Iris pigment epithelial cell (primary cell): ENCODE measurements at places on chromosomes 7 and 10.
A peak's percentile ranks its signal among the peaks of the same experiment; 100 is the strongest.

DNA sequence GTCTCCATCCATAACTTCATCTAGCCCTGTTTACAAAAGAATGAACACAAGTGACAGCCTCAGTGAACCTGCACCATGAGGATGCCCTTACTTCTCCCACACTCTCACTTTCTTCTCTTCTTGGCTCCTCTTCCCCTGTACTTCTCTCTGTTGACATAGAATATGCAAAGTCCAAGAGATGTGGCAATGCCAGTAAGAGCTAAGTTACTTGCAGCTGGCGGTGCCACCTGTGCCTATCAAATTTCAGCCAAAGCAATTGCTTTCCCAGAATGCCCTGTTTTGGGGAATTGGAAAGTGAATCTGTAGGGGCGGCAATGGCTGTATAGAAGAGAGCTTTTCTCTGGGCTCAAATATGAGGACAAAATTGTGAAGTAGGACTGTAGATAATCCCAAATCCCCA, 557.8 kb downstream of the AUTS2 start:
- DNase-seq = no peak

GRCh38 chr7:50450590-50451032, 461 bp upstream of the FIGNL1 start:
- no peak for DNase-seq

DNA sequence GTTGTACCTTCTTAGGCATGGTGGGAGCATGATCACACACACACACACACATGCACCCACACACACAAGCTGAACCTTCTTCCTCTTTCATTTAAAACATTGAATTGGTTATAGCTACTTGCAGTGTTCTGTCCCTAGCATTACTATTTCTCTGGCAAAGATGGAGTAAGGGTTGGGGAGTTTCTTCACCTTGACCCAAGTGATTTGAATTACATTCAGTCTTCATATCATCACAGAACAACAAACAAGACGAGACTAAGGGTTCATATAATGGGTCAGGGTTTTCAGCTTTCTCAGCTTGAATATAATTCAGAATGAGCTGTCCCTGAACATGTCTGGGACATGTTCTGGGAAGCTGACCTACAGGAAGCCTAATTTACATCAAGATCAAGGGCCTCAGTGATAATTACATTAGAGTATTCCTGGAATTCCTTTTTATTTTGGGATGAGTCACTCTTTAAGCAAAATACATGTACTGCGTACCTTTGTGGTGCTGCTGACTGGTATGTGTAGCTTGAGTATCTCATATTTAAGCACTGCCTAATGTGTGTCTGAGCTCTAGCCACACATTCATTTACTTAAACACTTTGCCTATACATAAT, 213.5 kb upstream of the TMEM229A start:
- peak; percentile 21 for DNase-seq

DNA sequence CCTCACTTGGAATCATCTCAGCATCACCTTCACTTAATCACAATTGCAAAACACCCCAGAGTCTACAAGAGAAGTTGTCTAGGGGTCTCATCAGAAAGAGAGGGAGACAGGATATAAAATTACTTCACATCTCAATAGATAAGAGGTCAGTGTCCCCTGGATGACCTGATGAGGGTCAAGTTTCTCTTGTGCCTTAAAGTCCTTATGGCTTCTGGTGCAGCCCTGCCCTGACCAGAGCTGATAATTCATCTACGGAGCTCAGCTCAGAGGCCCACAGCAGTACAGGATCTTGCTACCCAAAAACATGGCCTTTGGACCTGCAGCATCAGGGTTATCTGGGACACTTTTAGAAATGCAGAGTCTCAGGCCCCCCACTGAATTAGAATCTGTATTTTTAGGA, 111.1 kb upstream of the GLI3 start:
- DNase-seq = no peak

DNA sequence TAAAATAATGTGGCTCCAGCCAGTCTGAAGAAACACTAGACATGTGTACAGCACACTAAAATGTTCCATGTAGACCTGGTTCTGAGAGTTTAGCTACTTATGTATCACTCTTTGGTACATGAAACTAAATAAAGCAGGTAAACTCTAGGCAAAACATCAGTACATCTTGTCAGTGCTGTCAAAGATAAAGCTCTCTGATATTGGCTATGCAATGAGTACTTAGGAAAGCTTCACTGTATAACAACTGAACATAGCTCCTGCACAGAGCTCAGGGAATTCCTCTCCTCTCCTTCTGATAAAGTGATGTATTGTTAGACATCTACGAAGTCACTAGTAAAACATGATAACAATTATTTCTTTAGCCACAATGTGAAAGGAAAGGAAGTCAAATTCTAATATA, 3.5 kb downstream of the LRRN3 start:
- no peak for DNase-seq

- no peak for DNase-seq
Observed at GRCh38 chr10:124296121-124296812, 122.5 kb downstream of the OAT start.

- no peak for DNase-seq
Observed at GRCh38 chr10:131274133-131274880, 37.2 kb downstream of the TCERG1L start.

- no peak for DNase-seq
Observed at GRCh38 chr7:104845557-104845956, 168.4 kb upstream of the KMT2E start.

GRCh38 chr10:72098301-72098835, 10.0 kb upstream of the SPOCK2 start:
- DNase-seq = no peak

DNA sequence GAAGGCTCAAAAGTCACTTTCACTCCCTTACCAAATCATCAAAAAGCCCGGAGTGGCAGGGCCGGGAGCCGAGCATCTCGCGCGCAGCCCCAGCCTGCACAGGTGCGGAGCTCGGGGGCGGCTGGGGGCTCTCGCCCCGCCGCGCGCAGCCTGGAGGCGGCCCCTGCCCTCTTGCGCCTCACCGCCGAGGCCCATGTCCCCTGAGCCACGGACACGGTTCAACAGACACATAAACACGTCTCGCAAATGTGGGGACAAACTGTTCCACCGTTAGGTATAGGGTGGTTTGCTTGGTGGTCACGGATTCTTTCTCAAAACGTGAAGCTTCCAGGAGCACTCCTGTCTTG, 700 bp downstream of the GSAP start:
- no peak for DNase-seq

DNA sequence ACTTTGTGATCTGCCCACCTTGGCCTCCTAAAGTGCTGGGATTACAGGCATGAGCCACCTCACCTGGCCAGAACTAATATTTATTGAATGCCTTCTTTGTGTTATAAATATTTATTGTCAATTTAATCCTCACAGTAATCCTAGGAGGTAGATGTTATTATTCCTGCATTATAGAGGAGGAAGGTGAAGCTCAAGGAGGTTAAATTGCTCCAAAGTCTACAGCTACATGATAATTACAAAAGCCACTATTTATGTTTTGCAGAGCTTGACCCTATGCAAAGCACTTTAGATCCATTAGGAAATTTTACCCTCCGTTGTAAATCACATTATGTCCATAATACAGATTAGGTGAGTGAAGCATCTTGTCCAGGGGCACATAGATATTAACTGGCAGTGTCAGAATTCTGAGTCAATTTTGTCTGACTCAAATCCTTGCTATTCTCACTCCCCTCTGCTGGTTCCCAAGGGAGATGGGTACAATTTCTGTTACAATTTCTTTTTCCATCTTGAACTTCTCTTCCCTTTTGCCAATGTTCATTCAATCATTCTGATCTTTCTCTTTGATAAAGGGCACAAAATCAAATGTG, 25.7 kb upstream of the CDK14 start:
- DNase-seq = peak; percentile 11

DNA sequence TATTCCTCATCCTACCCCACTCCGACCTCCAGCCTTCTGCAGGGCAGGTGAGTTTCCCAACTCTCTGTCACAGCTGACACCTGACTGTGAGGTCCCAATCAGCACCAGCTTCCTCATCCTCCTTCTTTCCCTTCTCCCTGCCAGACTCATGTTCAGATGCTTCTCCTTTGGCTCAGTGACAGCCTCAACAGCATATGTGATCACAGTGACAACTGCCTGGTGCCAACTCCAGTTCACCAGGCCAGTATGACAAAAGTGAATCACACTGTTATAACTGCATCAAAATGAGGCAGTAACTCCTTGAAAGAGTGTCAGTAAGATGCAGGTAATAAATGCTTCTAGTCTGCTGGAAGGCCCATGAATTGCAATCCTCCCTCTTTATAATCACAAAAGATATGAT, 46.8 kb upstream of the NFE2L3 start:
- no peak for DNase-seq

- peak; percentile 51 for DNase-seq
Observed at GRCh38 chr10:103069453-103070331, 123.4 kb downstream of the NT5C2 start.

DNA sequence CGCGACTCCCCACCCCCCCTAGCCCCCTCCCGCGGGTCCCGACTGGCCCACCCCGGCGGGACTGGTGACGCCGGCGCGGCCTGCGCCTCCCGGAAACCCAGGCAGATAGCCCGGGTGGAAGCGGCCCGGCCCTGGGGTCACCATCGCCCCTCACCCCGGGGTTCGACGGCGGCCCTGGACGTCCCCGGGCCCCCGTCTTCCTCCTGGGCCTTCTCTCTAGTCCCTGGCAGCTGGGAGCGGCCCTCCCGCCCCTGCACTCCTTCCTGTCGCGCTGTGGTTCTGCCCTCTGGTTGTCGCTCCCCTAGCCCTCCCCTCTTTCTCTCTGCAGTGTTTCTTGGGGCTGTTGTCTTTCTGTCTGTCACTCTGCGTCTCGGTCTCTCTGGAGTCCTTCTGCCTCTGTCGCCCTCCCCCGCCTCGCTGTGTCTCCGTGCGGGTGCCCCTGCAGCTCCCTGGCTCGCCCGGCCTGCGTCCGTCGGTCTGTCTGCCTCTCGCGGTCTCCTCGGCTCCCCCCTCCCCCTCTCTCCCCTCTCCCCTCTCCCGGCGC, 90.5 kb upstream of the PAX2 start:
- no peak for DNase-seq

DNA sequence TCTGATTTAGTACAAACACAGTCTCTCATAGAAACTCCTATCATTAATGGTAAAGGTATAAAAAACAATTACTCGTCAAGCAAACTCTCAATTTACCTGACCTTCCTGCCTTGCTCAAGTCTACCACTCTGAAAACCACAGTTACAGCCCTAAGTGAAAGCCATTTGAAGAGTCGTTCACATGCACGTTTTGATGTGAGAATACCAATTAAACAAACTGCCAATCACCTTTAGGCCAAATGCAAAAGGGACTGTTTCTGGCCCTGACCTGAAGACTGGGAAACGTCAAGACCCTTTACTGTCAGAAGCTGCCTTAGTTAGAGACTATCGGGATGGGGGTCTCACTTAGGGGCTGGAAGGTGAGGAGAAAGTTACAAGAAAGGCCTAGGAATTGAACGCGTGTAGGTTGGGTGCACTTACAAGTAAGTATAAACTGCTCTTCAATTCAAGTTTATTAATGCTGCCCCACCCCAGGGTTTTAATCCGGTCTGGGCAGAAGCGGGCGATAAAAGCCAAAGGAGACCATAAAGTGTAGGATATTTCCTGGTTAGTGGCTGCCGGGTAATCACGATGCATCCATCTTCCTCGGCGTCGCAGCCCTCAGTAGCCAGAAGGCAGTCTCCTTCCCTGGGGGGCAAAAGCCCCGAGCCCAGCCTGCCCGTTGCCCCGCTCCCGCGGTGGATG, 935 bp downstream of the TM9SF3 start:
- DNase-seq = peak; percentile 31

GRCh38 chr7:100472854-100473499, 6.0 kb downstream of the TSC22D4 start:
- peak; percentile 44 for DNase-seq

GRCh38 chr7:30843741-30844482, 67.7 kb upstream of the AQP1 start:
- no peak for DNase-seq

DNA sequence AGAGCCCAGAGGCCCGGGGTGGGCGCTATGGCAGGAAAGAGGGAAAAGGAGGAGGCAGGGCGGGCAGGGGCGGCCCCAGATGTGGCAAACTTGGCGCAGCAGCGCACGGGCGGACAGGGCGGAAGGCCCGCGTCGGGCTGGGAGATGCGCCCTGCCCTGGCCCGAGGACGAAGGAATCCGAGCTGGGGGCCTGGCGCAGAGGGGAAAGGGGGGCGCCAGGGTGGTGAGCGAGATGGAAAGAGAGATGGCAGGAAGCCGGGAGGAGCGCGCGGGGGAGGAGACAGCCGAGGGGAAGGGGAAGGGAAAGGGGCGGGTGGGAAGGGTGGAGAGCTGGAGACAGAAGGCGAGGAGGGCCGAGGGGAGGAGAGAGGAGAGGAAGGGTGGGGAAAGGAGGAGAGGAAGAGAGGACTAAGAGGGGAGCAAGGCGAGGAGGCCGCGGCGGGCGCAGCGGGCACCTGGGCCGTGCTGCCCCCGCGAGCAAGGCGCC, at the start of gene MARVELD1:
Gene MARVELD1 (plus strand): TSS at position 392 of the 487 bp plus-strand sequence. CDS start 147 bp downstream, outside the sequence.
- DNase-seq = peak; percentile 70

GRCh38 chr7:118109607-118110006, 74.4 kb upstream of the LSM8 start:
- no peak for DNase-seq

DNA sequence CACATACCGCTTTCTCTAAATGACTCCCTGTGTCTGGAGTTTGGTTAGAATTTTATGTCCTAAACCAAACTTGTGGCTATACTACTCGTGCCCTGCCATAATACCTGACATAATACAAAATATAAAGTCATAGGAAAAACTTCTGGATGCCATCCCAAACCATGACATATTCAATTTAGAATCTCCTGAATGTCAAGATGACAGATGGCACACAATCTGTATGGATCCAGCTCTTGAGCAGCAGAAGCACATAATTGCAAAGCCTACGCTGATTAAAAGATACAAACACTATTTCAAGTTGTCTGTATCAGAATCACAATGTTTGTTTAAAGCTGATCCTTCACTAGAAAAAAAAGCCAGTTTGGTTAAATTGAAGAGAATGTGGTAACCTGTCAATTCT, 22.4 kb upstream of the CDC14C start:
- DNase-seq = no peak

DNA sequence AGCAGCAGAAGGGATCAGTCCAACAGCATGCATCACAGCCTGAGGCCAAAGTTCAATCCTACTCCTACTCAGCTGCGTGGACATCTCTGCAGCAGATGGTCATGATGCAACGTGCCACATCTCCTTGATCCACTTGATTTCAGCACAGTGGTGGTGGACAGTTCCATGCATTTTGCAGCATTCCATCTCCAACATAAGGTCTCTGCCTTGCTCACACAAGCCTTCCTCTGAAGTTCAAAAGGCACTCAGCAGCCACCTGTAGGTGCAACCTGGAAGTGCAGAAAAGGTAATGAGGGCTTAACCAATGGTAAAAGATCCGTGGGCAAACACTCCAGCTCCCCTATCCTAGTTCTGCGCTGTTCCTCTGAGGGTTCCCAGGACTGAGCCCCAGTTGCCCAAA, 57.5 kb upstream of the CHCHD3 start:
- peak; percentile 64 for DNase-seq

- no peak for DNase-seq
Observed at GRCh38 chr10:113604572-113604971, 51.7 kb downstream of the HABP2 start.

- no peak for DNase-seq
Observed at GRCh38 chr10:72445851-72446250, 91.1 kb upstream of the DNAJB12 start.

- no peak for DNase-seq
Observed at GRCh38 chr10:131238669-131239280, 72.7 kb downstream of the TCERG1L start.
